T-helper 22 cell (primary cell): ENCODE measurements at places on chromosomes 2 and 18.

GRCh38 chr2:12597610-12598009 is 119.1 kb upstream of the TRIB2 start:
- DNase-seq = no peak

DNA sequence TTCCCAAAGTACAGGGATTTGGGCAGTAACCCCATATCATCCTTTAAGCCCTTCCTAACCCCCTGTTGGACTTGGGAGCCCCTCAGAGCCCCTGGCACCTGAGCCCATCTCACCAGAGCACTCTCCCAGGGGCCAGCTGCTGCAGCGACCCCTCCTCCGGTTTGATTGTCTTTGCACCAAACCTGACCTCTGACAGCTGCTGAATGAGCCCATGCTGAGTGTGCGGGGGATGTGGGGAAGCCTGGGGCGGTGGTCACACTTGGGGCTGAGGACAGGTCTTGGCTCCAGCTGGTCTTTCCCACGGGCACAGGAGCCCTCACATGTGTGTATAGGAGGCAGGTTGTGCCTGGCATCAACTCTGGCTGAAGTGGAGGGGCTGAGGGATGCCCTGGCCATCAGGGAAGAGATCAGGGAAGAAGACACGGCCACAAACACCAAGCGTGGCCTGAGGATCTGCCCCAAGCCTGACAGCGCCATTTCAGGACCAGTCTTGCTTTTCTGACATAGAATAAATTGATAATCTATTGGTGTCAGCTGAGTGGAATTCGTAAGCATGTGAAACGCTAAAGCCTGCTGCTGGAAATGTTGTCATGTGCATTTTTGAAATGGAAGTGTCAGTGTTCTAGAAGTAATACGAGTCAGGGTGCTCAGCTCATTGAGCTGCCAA is 102.4 kb downstream of the ACKR3 start:
- DNase-seq = no peak

DNA sequence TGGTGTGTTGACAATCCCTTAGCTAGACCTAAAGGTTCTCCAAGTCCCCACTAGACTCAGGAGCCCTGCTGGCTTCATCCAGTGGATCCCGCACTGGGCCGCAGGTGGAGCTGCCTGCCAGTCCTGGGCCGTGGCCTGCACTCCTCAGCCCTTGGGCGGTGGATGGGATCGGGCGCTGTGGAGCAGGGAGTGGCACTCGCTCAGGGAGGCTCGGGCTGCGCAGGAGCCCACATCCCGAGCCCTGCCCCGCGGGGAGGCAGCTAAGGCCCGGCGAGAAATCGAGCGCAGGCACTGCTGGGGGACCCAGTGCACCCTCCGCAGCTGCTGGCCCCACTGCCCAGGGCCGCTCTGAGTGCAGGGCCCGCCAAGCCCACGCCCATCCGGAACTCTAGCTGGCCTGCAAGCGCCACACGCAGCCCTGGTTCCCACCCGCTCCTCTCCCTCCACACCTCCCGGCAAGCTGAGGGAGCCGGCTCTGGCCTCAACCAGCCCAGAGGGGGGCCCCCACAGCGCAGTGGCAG is 20.8 kb upstream of the ROCK1 start:
- DNase-seq = no peak

DNA sequence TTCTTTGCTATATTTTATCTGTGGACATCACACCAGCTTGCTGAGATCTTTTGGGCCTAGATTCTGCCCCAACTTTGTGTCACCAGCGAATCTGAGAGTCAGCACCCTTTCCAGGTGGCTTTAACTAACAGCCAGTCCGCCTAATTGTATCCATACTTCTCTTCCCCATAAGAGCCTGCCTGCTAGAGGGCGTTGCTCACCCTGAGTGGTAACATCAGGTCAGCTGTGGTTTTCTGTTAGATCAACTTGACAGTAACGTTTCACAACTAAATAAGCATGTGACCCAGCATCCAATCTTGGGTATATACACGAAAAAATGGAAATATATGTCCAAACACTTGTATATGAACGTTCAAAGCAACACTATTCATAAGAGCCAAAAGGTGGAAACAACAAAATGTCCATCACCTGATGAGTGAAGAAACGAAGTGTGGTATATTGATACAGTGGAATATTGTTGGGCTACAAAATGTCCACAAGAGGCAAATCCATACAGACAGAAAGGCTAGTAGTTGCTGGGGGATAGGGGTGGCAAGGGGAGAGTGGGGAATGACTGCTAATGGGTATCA is 24.9 kb downstream of the EFHD1 start:
- no peak for DNase-seq
